Activated CD4-positive, CD25-positive, alpha-beta regulatory T cell treated with anti-CD3 and anti-CD28 coated beads, Interleukin-2, amount 50 U/mL, for 24 hours (primary cell): ENCODE measurements at places on chromosomes 12 and 14.

DNA sequence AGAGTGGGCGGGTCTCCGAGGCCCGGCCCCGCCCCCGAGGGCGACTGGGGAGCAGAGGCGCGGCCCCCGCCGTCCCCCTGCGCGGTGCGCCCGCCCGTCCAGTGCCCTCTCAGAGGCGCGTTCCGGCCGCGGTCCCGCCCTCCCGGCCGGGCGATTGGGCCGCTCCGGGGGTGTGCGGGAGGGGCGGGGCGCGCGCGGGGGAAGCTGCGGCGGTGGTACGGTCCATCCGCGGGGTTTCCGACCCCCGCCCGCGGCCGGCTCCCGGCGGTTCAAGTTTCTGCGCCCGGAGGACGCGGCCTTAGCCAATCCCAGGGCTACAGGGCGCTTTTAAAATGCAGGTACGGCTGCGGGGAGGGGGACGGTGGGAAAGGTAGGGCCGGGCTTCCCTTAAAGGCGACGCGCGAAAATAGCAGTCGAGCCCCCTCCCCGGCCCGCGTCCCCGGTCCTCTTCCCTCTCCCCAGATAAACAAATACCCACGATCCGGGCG lies 315 bp upstream of the CCDC85C start:
- peak; percentile 92 for ATAC-seq

DNA sequence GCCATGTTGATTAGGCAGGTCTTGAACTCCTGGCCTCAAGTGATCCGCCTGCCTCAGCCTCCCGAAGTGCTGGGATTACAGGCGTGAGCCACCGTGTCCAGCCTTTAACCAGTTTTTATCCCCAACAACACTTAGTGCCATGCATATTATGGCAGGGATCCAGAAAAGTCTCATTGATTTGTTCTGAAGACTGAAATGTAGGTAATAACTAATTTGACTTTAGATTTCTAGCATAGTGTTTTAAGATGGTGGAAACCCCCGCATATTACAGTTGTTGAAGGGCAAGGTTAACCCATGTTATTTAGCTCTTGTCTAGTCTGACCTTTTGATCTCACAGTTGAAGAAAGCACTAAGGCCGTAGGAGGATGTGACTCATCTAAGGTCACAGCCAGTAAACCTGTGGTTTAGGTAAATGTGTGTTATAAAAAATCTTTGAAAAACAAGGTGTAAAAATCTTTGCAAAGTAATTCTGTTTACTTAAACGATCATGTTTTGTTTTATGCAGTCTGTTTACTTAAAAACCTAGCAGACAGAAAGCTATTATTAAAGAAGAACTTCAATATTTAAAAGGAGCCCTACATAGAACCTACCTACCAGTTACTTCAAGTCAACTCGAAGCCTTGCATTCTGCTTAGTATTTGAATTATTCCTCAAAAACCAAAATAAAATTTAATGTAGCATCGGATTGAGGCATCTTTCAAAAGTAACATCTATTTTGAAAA lies 24.8 kb downstream of the BICDL1 start:
- ATAC-seq, result peak; percentile 57

DNA sequence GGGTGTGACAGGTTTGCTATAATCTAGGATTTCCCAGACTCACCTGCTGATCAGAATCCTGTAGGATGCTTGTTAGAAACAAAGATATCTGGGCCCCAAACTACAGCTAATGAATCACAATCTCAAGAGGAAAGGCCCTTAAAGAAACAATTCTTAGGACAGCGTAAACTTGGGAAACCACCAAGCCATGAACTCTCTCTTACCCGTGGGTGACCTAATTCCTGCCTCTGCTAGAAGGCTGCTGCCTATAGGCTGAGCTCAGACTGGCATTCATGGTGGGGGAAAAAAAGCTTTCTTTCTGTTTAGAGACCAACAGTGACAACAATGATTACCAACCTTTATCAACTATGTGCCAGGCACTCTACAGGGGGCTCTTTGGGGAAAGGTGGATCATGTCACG lies 213.9 kb upstream of the FKBP4 start:
- no peak for ATAC-seq

- no peak for ATAC-seq
Measured at GRCh38 chr12:121791671-121792551, 1.6 kb downstream of the RHOF start.

DNA sequence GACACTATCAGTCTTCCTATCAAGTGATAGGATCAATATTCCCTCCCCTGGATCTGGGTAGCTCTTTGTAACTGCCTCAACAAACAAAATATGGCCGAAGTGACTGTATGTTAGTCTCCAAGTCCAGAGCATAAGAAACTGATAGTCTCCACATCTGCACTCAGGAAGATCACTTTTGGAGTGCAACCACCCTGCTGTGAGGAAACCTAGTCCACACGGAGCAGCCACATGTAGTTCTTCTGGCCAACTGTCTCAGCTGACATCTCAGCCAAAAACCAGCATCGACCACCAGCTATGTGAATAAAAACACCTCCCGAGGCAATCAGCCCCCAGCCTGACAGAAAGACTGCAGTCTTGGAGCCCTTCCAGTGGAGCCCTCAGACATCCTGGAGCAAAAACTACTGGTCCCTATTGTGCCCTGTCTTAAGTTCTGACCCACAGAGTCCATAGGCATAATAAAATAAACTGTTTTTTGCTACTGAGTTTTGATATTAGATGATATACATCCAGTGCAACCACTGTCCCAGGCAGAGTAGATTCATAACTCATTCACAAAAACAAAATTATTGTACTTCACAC lies 143.8 kb downstream of the MED13L start:
- no peak for ATAC-seq

- no peak for ATAC-seq
Measured at GRCh38 chr14:96139879-96140278, 64.8 kb upstream of the BDKRB2 start.

- no peak for ATAC-seq
Measured at GRCh38 chr12:7503686-7504415, at the start of gene CD163. TSS of gene CD163 (minus strand) at chr12:7503777. CDS start at chr12:7503690, 87 bp downstream.

GRCh38 chr12:106249411-106250135 lies 1.8 kb upstream of the CKAP4 start:
- ATAC-seq, result no peak

DNA sequence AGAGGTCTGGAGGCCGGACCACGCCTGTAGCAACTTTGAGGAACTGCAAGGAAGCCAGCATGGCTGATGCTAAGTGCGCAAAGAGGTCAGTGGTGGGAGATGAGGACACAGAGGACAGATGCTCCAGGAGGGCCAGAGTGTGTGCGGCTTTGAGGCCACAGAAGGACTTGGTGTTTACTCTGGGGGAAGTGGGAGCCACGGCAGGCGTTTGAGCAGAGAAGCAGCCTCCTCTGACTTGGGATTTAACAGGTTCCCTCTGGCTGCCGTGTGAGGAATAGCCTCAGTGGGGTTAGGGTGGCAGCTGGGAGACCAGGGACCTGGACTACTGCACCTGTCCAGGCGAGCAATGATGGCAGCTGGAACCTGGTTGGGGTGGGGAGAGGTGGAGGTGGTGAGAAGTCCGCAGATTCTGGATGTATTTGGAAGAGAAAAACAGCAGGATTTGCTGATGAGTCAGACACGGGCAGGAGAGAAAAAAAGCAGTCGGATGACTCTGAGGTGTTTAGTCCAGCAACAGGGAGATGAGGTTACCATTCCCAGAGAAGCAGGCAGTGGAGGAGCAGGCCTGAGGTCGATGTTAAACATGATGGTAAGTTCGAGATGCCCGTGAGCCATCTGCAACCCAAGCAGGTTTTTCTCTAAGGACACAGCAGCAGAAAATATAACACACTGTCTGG lies 143.5 kb downstream of the SCARB1 start:
- no peak for ATAC-seq
